Uterine smooth muscle cell (primary cell): ENCODE measurements at places on chromosomes 5 and 9. TPM values are rescaled to one million over a fixed set of nuclear protein-coding genes. Genes with fewer than 3 reads are reported as not detected.

Gene ABO
- total RNA-seq, result under 0.01 TPM in 1 of 2 replicates, not detected in the other

Gene NEURL1B
- total RNA-seq, result 4.7 and 11.4 TPM in 2 replicates

Gene HSD17B3
- total RNA-seq, result 0.25 TPM in 1 of 2 replicates, not detected in the other

Gene ADAMTS2
- total RNA-seq, result 31.4 and 52.6 TPM in 2 replicates

Gene ANKRD34B
- total RNA-seq, result not detected in 2 replicates

Gene CHSY3
- 3.8 and 5.5 TPM in 2 replicates for total RNA-seq

Gene NEUROG1
- total RNA-seq, result not detected in 2 replicates

Gene CCNI2
- total RNA-seq, result not detected in 2 replicates

Gene GPX8
- total RNA-seq, result 112 and 126 TPM in 2 replicates

Gene RXRA
- total RNA-seq, result 12.0 and 15.4 TPM in 2 replicates

Gene FGF18
- 0.12 and 0.22 TPM in 2 replicates for total RNA-seq
